ENCODE measurements at places on chromosomes 1 and 21.

DNA sequence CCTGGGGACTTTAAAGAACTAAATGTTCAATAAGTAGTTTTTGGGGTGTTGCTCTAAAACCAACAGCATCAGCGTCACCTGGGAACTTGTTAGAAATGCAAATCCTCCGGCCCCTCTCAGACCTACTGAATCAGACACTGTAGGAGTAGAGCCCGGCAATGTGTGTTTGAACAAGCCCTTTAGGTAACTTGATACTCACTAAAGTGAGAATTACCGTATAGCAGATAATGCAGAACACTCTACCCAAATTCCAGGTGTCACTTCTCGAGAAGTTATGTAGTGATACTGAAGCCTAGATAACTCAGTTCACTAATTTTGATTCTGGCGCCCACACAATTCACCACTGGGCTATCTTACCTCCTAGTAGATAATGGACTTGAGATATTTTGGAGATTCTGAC, 3.7 kb upstream of the DPT start:
- no peak for DNase-seq

- DNase-seq, result no peak
Observed at GRCh38 chr21:34770576-34770975, 101.8 kb downstream of the CLIC6 start.

DNA sequence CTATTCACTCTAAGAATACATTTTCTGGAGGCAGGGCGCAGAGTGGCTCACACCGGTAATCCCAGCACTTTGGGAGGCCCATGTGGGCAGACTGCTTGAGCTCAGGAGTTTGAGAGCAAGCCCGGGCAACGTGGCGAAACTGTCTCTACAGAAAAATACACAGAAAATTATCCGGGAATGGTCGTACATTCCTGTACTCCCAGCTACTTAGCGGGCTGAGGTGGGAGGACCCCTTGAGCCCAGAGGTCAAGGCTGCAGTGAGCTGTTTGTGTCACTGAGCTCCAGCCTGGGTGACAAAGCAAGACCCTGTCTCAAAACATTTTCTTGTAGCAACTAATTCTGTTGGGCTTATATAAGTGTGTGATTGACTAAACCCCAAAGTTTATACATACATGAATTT, 30.5 kb downstream of the GPR161 start:
- no peak for DNase-seq

- DNase-seq, result no peak
Observed at GRCh38 chr1:24161270-24161669, 18.3 kb upstream of the IL22RA1 start.

DNA sequence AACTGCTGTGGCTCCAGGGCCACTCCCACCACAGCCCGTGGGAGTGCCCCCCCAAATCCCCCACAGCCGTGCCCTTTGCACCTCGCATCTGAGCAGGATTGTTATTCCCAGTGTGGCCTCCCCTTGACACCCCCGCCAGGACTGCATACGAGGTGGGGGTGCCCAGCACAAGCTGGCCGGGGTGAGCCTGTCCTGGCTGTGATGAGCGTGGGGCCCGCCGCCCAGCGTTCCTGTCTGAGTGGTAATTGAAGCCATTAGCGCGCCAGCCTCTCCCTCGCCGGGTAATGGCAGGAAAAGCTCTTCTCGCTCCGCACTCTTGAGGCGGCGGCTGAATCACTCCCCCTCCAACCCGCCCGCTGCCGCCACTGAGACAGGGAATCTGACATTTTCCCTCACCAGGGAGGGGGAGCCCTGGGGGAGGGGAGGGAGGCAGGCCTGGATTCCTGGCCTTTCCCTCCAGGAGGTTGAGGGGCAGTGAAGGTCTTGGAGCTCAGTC, 27.7 kb downstream of the PTPRF start:
- DNase-seq, result no peak

- no peak for DNase-seq
Observed at GRCh38 chr1:63892632-63893395, 119.0 kb downstream of the ROR1 start.

GRCh38 chr1:15188678-15189077, 35.1 kb downstream of the TMEM51 start:
- no peak for DNase-seq

- DNase-seq, result peak; percentile 80
Observed at GRCh38 chr1:25572708-25573590, 29.5 kb downstream of the LDLRAP1 start.

GRCh38 chr1:14881775-14882672, 271.5 kb upstream of the TMEM51 start:
- no peak for DNase-seq

GRCh38 chr1:201054091-201054543, 30.6 kb upstream of the KIF21B start:
- DNase-seq, result no peak

GRCh38 chr1:24300971-24301784, 18.0 kb upstream of the GRHL3 start:
- DNase-seq, result no peak

DNA sequence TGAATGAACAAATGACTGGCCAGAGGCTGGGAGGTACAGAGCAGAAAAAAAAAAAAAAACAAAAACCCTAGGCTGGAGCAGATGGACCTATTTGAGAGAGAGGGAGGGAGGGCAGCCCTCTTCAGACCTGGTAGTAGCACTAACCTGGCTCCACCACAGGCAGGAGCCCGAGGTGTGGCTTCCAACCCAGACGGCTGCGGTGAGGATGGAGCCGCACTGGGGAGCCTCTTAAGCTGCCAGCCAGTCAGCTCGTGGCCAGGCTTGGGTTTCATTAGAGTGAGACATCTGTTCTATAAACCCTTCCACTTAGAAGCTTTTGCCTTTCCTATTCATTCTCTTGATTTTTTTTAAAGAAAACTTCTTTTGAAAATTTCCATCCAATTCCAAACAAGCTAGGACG, 16.8 kb downstream of the LGR6 start:
- peak; percentile 53 for DNase-seq

DNA sequence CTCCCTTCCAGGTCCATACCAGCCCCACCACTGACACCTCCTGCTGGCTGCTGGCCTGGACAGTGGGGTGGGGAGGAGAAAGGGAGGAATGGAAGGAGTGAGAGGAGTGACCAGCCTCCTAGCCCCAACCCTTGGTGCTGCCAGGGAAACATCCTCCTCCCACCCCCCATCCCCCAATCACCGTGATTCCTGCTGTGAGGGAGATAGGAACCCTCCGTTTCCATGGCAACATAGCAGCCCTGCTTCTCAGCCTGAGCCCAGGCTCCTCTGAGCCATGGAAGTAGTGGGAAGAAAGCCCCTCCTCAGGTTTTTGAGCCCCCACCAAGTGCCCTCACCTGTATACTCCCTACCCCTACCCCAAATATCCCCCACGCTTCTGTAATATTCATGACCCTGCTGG, 44.4 kb upstream of the SCMH1 start:
- no peak for DNase-seq

DNA sequence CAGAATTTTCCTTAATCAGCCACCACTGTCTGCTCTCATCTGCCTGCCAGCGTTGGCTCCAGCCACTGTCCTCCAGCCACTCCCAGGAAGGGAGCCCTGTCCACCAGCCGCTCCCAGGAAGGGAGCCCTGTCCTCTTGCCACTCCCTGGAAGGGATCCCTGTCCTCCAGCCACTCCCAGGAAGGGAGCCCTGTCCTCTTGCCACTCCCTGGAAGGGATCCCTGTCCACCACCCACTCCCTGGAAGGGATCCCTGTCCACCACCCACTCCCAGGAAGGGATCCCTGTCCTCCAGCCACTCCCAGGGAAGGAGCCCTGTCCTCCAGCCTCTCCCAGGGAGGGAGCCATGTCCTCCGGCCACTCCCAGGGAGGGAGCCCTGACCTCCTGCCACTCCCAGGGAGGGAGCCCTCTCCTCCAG, 726.5 kb downstream of the PTPRU start:
- no peak for DNase-seq

GRCh38 chr21:42557420-42557819, 43.8 kb downstream of the SLC37A1 start:
- DNase-seq, result no peak

DNA sequence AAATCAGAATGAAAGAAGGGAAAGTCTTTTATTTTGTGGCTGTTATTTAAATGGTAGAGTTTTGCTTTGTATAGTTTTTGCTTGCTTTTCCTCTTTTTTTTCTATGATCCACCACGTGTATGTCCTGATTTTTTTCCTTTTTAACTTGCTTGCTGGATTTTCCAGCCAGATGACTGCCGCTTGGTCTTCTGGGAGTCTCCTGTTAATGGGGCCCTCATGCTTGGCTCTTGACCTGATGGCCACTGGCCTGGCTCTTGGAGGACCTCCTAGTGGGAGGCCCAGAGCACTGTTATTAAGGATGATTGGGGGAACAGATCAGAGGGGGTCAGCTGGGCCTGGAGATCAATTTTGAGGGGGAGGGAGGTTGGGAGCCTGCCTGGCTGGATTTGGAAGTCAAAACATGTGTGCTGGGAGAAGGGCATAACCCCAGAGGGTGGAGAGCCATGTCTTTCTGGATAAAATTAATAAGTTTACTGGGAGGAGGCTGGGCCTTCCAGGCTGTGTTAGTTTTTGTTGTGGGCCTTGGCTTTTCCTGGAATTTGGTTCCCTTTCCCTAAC, 1.2 kb downstream of the FGGY start:
- no peak for DNase-seq

DNA sequence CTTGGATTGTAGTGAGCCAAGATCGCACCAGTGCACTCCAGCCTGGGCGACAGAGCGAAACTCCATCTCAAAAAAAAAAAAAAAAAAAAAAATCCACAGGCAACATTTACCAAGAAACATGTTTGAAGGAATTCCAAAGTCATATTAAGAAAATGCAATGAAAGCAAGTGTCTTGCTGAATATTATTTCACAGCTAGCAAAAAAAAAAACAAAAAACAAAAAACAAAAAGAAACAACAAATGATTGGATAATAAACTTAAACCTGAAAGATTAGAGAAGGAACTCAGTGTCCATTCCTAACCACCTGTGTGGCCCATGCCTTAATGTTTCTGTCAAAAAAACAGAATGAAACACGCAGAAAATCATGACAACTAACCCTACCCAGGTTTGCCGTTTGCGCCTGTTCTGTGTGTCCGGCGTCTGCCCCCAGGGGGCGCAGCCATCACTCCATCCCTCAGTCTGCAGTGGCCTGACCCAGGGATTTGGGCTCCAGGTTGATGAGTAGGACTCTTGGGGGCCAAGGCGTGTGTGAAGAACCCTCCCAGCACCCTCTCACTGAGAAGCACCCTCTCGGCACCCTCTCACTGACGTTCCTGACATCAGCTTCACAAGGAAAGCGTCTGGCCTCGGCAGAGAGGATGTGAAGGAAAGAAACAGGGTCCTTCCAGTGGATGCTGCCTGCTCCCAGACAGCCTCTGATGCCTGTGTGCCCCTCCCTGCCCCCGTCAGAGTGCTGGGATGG, 19.2 kb upstream of the PTTG1IP start:
- DNase-seq, result peak; percentile 82

- peak; percentile 33 for DNase-seq
Observed at GRCh38 chr1:155126556-155127104, 1.0 kb upstream of the EFNA1 start.

GRCh38 chr1:59315529-59316463, 18.9 kb downstream of the FGGY start:
- DNase-seq, result no peak

DNA sequence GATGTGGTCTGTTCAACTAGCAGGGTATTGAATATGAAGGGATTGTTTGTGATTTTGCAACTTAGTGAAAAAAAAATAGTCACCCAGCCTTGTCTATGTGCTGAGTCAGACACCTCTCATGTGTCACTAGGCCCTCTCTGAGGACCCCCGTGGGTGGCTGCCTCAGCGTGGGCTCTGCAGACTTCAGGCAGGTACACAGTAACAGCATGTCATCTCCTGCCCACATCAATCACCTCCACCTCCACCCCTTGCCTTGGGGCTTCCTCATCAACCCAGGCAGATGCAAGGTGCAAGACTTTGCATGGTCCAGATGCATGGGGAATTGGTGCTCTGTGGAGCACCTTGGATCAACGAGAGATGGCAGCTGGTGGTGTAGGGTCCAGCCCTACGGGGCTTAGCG, 23.9 kb downstream of the PCP4 start:
- DNase-seq, result no peak

- no peak for DNase-seq
Observed at GRCh38 chr1:161261261-161262235, 3.0 kb downstream of the PCP4L1 start.

DNA sequence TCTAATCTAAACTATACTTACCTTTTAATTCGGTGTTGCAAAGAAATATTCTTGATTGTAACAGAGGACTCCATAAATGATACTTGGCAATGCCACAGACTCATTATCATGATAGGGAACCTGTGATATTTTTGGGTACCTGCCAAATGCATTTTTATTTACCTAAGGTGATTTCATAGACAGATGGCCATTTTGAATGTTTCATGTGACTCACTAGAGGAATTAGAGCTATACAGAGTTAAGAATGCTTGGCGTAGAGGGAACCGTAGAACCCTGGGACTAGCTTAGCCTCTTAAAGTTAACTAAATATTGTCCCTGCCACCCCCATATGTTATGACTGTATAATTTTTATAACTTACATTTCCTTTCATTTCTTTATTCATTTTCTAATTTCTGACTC, 136.1 kb downstream of the DISP1 start:
- DNase-seq, result no peak

DNA sequence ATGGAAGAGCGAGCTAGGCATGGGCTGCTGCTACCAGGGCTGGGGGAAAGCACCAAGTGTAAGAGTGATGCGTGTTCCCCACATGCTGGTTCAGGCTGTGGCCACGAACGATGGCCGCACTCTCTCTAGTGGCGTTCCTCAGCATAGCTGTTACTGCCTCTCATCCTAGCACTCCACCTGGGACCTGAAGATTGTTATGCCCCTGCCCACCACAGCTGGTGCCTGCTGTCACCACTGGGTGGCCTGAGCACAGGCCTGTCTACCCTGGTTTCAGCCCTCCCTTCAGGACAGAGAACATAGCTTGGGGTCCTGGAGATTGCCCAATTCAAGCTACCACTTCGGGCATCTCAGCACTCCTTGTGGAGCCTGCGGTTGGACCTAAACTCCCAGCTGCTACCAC, 80.1 kb upstream of the PDC start:
- DNase-seq, result no peak

GRCh38 chr1:46816930-46817329, 18.1 kb downstream of the CYP4B1 start:
- DNase-seq, result no peak

- DNase-seq, result no peak
Observed at GRCh38 chr1:196305216-196305615, 303.0 kb downstream of the KCNT2 start.

Data from HEK293T (cell line).